ENCODE measurements at places on chromosomes 4 and X.

- no peak for DNase-seq
These were observed 12.2 kb upstream of the FGF2 start for GRCh38 chr4:122814426-122814825.

DNA sequence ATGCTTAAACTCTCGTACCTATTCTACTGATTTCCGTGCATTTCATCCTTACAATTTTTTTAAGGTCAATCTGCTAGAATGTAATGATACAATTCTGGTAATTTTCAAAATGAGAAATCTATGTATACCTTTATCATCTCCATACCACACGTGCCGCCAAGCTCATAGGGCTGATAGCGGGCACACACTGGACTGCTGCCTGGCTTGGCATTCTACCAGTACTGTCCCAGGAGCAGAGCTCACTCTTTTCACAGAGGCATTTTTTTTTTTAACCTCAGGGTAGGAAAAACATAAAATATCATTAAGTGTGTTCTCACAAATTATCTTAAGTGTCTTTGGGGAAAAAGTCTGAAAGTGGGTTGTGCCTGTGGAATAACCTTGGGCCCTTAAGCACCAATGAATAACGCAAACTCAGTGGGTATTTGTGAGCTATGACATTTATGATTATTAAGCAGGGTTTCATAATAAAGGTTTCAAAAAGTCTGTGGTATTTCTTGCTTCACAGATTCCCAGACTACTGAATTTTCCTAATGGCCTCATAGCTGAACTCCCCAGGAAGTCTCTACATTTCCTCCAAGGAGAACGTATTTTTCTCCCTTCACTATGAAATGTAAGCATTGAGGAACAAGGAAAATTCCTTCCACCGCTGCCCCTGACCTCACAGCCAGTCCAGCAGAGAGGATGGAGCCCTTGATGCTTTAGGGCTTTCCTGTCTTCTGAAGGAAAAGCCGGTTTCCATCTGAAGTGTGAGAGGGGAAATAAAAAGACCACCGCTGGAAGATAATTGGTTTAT is 125.2 kb downstream of the ELOVL6 start:
- no peak for DNase-seq

GRCh38 chr4:13700021-13700857 is 72.7 kb upstream of the BOD1L1 start:
- no peak for DNase-seq

- peak; percentile 67 for DNase-seq
These were observed 5.2 kb upstream of the TCEANC start for GRCh38 chrX:13647709-13648212.

DNA sequence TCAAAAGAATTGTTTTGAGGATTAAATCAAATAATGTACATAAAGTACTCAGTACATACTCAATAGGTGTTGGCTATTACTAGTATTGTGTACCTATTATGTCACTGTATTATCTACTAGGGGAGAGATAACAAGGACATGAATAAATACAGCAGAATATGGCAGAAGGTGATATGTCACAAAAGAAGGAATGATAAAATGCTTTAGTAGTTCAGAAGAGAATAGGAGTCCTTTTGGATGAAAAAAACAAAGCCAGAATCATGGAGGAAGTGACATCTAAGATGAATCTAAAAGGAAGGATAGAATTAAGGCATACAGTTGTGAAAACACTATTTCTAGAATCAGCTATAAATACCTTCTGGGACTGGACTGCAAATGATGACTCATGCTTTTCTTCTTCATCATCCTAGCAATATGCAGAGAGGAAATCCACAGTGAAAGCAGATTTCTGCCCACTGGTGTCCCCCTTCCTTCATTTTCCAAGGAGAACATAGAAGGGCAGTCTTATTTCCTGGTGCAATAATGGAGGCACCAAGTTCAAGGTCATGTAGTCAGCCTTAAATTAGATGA is 98.7 kb downstream of the GLUD2 start:
- DNase-seq: no peak

- DNase-seq: no peak
These were observed 53.7 kb downstream of the ANXA5 start for GRCh38 chr4:121642876-121643585.

- no peak for DNase-seq
These were observed at the start of gene OTC for GRCh38 chrX:38352362-38352761. Gene OTC, plus strand, starts transcription at chrX:38352604. Its CDS starts 93 bp downstream, at chrX:38352697.

- DNase-seq: no peak
These were observed 230.1 kb upstream of the FAT1 start for GRCh38 chr4:186953599-186954260.

- DNase-seq: no peak
These were observed 1740.3 kb downstream of the STIM2 start for GRCh38 chr4:28600958-28601357.

DNA sequence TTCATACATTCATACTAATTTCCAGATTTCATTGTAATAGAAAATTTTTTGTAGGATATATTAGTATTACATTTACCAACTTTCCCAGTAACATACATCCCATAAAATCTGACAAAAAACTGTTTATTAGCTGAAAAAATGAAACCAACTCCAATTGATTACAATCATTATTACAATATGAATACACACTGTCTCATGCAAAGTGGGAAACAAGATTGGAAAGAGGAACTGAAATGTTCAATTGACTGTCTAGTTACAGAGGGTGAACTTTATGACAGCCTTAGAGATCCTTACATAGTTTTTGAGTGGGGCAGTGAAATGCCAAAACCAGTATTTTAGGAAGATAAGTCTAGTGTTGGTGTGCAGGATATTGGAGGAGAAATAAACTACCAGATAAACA is 2.3 kb upstream of the AMBN start:
- no peak for DNase-seq

DNA sequence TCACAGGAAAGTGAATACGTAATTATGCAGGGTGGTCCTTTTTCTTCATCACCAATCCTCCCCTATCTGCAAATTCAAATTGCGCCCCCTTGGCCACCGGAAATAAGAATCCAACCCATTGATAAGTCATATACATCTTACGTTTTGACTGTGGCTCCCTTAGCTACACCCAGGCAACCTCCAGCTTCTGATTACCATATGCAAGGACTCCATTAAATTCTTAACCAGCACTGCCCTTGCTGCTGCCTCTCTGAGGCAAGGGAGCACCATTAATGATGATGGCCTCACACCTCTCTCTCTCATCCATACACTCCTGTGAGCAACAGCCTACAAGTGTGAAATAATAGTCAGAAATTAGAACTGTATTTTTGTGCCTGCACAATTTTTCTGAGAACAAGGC is 106.0 kb upstream of the NOCT start:
- DNase-seq: no peak

- no peak for DNase-seq
These were observed 202.7 kb downstream of the NR3C2 start for GRCh38 chr4:148239494-148239985.

DNA sequence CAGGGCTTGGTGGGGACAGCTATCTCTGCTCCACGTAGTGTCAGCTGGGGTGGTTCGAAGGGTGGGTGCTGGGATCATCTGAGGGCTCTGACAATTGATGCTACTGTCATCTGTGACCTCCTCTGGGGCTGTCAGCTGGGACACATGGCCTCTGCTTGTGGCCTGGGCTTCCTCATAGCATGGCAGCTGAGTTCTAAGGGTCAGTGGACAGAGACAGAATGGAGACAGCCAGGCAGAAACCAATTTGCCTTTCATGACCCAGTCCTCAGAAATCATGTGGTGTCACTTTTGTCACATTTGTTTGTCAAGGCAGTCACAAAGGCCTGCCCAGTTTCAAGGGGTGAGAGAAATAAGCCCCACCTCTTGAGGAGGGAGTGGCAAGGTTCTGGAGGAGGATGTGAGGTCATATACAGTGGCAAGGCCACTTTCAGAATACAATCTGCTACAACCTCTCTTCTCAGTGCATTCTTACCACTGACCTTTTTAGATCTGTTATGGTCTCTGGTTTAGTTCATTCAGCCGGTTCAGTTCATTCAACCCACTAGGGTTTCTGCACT is 103.6 kb upstream of the BCOR start:
- peak; percentile 51 for DNase-seq

DNA sequence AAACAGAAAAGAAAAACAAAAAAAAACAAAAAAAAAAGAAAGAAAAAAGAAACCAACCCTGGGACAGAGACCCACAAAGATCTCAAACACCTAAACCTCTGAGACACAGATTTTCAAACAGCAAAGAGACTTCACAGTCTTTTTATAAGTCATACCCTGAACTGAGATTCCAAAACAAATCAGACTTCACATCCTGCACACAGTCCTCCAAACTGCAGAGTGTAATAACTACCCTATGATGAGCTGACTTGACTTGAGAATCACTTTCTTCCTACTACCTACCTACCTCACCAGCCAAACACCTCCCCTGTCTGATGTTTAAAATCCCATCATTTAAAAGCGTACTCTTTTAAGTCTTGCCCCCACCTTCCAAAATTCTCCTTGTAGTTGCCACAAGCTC is 25.2 kb upstream of the GLOD5 start:
- no peak for DNase-seq

- DNase-seq: no peak
These were observed 856 bp downstream of the SLC9B1 start for GRCh38 chr4:103018391-103019307.

GRCh38 chr4:140372751-140373327 is 607 bp upstream of the SCOC start:
- DNase-seq: no peak

GRCh38 chr4:61750810-61751209 is 550.7 kb downstream of the ADGRL3 start:
- no peak for DNase-seq

- no peak for DNase-seq
These were observed 98.4 kb upstream of the MAGEE2 start for GRCh38 chrX:75883446-75883845.

DNA sequence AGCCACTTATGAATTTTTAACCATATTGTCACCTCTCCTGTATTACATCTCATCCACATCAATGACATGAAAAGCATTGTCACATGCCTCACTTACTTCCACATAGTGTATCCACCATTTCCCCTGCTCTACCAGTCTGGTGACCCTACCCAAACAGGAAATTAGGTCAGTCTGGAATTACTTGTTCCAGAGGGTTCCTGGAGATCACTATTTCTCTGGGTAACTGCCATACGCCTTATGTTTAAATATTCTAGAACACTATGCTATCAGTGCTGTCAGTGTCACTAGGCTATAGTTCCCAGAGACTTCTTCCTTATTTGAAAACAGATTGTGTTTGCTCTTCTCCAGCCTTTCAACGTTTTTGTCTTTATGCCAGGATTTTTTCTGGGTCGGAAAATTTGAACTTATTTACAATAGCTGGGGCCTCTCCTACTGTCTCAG is 15.0 kb downstream of the SRPX2 start:
- no peak for DNase-seq

GRCh38 chr4:115272594-115272993 is 159.2 kb upstream of the NDST4 start:
- no peak for DNase-seq
